ENCODE measurements at places on chromosomes 4 and X. TPM values are rescaled to one million over a fixed set of nuclear protein-coding genes. Genes with fewer than 3 reads are reported as not detected.

- DNase-seq: no peak
Measured at GRCh38 chr4:42484630-42485029, 87.3 kb downstream of the SHISA3 start.

DNA sequence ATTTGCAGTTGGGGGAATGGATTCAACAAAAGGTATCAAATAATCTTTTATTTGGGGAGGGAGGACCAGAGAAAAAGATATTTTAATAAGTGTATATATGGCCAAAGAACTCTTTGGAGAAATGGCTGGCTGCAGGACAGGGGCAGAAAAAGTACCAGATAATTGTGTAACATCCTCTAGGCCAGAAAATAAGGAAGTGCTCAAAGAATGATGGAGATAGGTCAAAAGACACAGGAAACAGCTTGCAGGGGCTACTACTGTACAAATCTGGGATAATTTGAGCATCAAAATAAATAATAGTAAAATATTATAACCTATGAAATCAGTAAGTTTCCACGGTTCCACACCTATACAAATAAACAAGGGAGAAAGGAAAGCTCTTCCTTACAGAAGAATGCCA, 34.8 kb downstream of the KLHL5 start:
- DNase-seq: no peak

DNA sequence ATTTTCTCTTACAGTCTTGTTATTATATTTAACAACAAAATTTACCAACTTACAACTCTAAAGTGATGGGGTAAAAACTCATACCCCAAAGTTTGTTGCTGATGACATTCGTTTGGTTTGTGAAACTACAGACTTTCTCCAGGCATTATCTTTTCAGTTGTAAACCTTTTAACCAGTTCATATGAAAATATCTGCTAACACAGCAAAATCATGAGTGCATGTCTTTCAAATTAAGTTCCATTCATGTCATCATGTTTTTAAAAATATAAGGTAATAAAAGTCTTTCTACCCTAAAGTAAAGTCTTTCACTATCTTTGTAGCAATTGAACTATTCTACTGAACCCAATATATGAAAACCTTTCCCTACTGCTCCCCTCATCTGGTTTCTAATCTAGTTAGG, 3.4 kb upstream of the GALNTL6 start:
- DNase-seq: no peak

GRCh38 chr4:146040623-146041022, 102.0 kb upstream of the ZNF827 start:
- no peak for DNase-seq

Gene PIR
- total RNA-seq: not detected

Gene DHX15
- total RNA-seq: 129 TPM

Gene TEX13C
- total RNA-seq: not detected
